H9 (cell line): ENCODE measurements at places on chromosomes 6 and 20.

DNA sequence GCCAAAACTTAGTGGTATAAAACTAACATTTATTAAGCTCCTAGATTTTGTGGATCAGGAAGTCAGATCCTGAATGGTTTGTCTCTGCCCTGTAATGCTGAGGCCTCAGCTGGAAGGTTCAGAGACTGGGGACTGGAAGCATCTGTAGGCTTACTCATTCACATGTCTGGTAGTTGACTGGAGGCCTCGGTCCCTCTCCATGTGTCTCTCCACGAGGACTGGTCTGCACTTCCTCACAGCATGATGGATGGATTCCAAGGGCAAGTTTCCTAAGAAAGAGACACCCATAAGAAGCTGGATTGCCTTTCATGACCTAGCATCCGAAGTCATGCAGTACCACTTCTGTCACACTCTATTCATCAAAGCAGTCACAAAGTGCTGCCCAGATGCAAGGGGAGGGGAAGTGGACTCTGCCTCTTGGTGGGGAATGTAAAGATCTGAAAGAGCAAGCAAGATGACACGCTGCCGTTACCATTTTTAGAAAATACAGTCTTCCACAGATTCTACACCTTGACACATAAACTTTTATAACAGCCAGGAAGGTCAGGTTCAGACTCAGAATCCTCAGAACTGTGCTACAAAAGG lies 17.2 kb upstream of the MDGA1 start:
- no peak overlapping the region for H3K27ac ChIP-seq
- DNase-seq: no peak
- no peaks in the 10 kb centered on the region for H3K4me1 ChIP-seq
- H3K27me3 ChIP-seq: no peaks in the 10 kb centered on the region
- H3K36me3 ChIP-seq: no peaks in the 10 kb centered on the region

- no peak for DNase-seq
- H3K4me3 ChIP-seq: no peak overlapping the region
- H3K27me3 ChIP-seq: no peaks in the 10 kb centered on the region
- H3K36me3 ChIP-seq: peaks cover 25% of the 10 kb centered on the region
- H3K27ac ChIP-seq: no peak overlapping the region
These were observed 18.7 kb upstream of the RALGAPB start for GRCh38 chr20:38453941-38454340.

GRCh38 chr20:63939061-63939935 lies 16.9 kb downstream of the UCKL1 start:
- no peak overlapping the region for H3K27ac ChIP-seq
- DNase-seq: peak; percentile 56
- H3K36me3 ChIP-seq: peaks cover 30% of the 10 kb centered on the region
- H3K4me3 ChIP-seq: no peak overlapping the region

GRCh38 chr6:100001915-100002388 lies 7.9 kb upstream of the MCHR2 start:
- peak; percentile 41 for DNase-seq
- no peaks in the 10 kb centered on the region for H3K4me1 ChIP-seq
- no peaks in the 10 kb centered on the region for H3K27me3 ChIP-seq
- no peak overlapping the region for H3K4me3 ChIP-seq

GRCh38 chr6:30722280-30723112 lies 2.3 kb downstream of the TUBB start:
- H3K4me3 ChIP-seq: peak overlapping the region; percentile 98
- no peak overlapping the region for H3K27ac ChIP-seq
- DNase-seq: peak; percentile 77
- H3K4me1 ChIP-seq: no peaks in the 10 kb centered on the region
- peaks cover 52% of the 10 kb centered on the region for H3K36me3 ChIP-seq

- no peak for DNase-seq
- H3K27me3 ChIP-seq: no peaks in the 10 kb centered on the region
- peaks cover 19% of the 10 kb centered on the region for H3K36me3 ChIP-seq
- peaks cover 6% of the 10 kb centered on the region; the same call in 1 of the 2 replicates for H3K4me1 ChIP-seq
These were observed 204.5 kb downstream of the KIF16B start for GRCh38 chr20:16368645-16369292.

DNA sequence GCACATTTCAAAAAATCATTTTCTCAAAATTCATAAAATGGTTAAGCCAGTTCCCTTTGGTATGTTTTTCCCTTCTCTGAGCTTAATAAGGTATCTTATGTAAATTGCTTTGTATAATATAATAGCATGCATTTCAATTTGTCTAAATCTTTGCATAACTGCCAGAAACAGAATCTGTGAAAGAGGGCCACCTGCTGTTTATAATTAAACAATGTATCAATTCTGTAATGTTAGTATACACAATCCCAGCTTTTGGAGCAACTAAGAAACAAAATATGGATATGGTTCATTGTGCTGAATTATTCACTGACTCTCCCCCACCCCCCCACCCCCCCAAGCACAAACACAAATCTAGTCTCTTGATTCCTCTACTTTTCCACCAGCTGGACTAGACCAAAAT lies 54.8 kb downstream of the GPX5 start:
- DNase-seq: no peak
- H3K4me1 ChIP-seq: no peaks in the 10 kb centered on the region
- no peaks in the 10 kb centered on the region for H3K27me3 ChIP-seq
- no peaks in the 10 kb centered on the region for H3K36me3 ChIP-seq
- no peak overlapping the region for H3K27ac ChIP-seq
- H3K4me3 ChIP-seq: no peak overlapping the region

- no peak for DNase-seq
- H3K27me3 ChIP-seq: peaks cover 2% of the 10 kb centered on the region
- no peaks in the 10 kb centered on the region for H3K4me1 ChIP-seq
- H3K36me3 ChIP-seq: no peaks in the 10 kb centered on the region
- no peak overlapping the region for H3K27ac ChIP-seq
These were observed 262.2 kb downstream of the TAF4 start for GRCh38 chr20:61803416-61803914.

GRCh38 chr20:45090481-45090880 lies 10.4 kb downstream of the KCNS1 start:
- no peak for DNase-seq
- H3K36me3 ChIP-seq: no peaks in the 10 kb centered on the region
- H3K27ac ChIP-seq: no peak overlapping the region
- H3K4me1 ChIP-seq: no peaks in the 10 kb centered on the region

GRCh38 chr20:4546342-4546741 lies 175.4 kb upstream of the PRND start:
- peaks cover 4% of the 10 kb centered on the region; the same call in 1 of the 2 replicates for H3K4me1 ChIP-seq
- 0 out of 2 replicates have a peak, but pooled peaks cover 4% of the 10 kb centered on the region for H3K36me3 ChIP-seq
- H3K27ac ChIP-seq: no peak overlapping the region
- peak overlapping the region; percentile 15; the same call in 2 of the 3 replicates for H3K4me3 ChIP-seq
- no peaks in the 10 kb centered on the region for H3K27me3 ChIP-seq
- peak; percentile 64 for DNase-seq

DNA sequence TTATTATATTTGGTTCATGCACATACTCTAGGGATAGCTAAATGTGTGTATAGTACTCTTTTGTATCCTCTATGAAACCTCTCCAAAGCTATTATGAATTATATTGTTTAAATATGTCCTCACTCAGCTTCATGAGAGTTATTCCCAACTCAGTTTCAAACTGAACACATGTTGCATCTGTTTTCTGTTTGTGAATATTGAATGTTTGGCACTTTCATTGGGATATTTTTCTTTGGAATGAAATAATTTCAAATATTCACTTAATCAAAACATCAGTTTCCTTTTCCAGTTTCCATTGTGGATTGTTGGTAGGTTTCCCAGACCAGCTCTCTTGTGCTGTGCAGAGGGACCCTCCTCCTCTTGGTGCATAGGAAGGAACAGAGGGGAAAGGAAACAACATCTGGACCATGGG lies 46.6 kb downstream of the HDAC2 start:
- no peak overlapping the region for H3K4me3 ChIP-seq
- no peaks in the 10 kb centered on the region for H3K27me3 ChIP-seq

DNA sequence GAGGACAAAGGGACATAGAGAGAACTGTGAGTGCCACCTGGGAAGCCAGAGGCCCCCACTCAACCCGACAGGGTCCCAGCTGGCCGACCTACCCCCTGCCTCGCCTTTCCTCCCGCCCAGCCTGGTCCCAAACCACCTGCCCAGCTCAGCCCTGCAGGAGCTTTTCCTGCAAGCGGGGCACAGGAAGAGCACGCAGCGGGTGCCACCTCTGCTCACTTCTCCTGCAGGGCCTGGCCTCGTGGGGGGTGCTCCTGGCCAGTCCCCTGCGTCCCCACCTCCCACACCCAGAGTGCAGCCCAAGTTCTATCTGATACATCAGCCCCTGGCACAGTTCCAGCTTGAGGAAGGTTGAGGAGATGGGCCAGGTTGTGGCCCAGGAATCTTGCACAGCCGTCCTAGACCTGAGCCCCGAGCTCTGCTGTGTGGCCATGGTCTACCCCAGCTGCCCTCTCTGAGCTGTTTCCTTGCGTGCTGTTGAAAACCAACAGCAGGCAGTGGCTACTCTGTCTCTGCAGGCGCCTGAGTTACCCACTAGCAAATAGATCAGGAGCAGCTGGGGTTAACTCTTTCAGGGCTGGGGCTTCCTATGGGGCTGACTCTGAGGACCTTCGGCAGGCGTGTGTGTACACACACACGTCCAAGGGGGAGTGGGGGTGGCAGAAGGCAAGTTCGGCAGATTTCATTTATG lies 1.7 kb downstream of the NECAB3 start:
- no peak overlapping the region for H3K27ac ChIP-seq
- peak overlapping the region; percentile 87 for H3K4me3 ChIP-seq
- no peak for DNase-seq
- H3K36me3 ChIP-seq: peaks cover 47% of the 10 kb centered on the region
- no peaks in the 10 kb centered on the region for H3K27me3 ChIP-seq
- H3K4me1 ChIP-seq: peaks cover 4% of the 10 kb centered on the region; the same call in 1 of the 2 replicates

DNA sequence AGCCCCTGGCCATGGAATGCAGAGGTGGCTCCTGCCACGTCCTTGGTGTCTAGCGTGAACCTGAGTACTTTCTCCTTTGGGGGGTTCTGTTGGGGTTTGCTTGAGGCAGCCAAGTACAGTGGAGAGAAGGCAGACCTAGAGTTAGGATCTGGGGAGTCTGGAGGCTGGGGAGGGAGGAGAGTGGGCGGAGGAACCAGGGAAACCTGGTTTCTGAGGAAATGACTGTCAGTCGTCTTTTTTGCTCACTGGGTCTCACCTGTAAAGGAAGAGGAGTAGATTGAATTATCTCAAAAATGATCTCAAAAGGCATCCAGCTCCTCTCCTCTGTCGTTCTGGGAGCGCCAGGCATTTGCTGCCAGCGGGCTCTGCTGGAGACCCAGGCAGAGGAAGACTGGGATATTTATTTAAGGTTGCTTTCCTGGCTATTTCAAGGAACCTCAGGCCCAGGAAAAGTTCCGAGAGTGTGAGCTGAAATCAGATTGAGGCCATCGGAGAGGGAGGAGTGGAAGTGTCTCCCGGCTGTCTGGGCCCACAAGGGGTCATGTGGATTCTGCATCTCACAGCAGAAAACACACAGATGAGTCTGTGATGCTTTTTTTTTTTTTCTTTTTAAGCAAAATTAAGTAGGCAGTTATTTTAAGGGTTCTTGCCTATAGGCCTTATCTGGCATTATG lies 16.1 kb downstream of the EPB41L1 start:
- H3K27ac ChIP-seq: no peak overlapping the region
- H3K27me3 ChIP-seq: no peaks in the 10 kb centered on the region; the same call in 1 of the 2 replicates
- H3K36me3 ChIP-seq: no peaks in the 10 kb centered on the region; the same call in 1 of the 2 replicates
- DNase-seq: no peak

DNA sequence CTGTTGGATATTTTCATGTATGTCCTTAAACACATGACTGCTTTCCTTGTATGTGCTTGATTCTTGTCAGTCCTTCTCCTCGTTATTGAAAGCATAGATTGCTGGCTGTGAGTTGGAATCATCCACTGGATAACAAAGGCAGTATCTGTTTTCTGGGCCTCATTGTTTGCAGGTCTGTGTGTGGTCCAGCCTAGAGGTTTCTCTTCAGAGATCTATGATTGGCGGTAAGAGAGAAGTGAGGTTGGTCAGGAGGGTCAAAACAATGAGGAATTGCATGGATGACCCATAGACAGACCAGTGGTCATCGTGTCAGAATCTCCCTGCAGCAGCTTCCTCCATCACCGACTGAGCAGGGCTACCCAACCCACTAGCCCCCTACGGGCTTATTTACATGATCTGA lies 915.0 kb downstream of the KIF16B start:
- no peak overlapping the region for H3K4me3 ChIP-seq
- no peaks in the 10 kb centered on the region for H3K36me3 ChIP-seq
- H3K4me1 ChIP-seq: peaks cover 2% of the 10 kb centered on the region; the same call in 1 of the 2 replicates
- no peaks in the 10 kb centered on the region for H3K27me3 ChIP-seq
- DNase-seq: no peak
- H3K27ac ChIP-seq: no peak overlapping the region

DNA sequence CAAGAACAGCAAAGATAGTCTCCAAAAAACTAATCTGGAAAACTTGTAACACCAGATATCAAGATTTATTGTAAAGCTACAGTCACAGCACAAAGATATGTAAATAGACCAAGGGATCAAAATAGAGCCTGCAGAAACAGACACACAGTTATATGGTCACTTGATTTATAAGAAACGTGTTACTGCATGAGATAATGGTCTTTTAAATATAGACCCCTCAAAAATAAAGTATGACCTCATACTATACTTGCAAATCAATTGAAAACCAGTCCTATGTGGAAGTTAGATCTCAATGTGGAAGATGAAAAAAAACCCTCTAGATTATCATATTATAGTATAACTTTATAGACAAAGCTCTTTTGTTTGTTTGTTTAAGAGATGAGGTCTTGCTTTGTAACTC lies 247.3 kb upstream of the CNR1 start:
- DNase-seq: no peak
- H3K4me1 ChIP-seq: no peaks in the 10 kb centered on the region
- H3K4me3 ChIP-seq: no peak overlapping the region
- H3K27me3 ChIP-seq: no peaks in the 10 kb centered on the region
- H3K27ac ChIP-seq: no peak overlapping the region

GRCh38 chr6:112939563-112939962 lies 592.4 kb downstream of the RFPL4B start:
- no peaks in the 10 kb centered on the region for H3K27me3 ChIP-seq
- no peak for DNase-seq
- no peak overlapping the region for H3K4me3 ChIP-seq
- H3K27ac ChIP-seq: no peak overlapping the region
- no peaks in the 10 kb centered on the region; the same call in 1 of the 2 replicates for H3K4me1 ChIP-seq

- DNase-seq: no peak
- no peaks in the 10 kb centered on the region for H3K36me3 ChIP-seq
These were observed 7.0 kb downstream of the GDAP1L1 start for GRCh38 chr20:44254073-44254472.

- no peaks in the 10 kb centered on the region for H3K27me3 ChIP-seq
- no peak overlapping the region for H3K4me3 ChIP-seq
- H3K4me1 ChIP-seq: no peaks in the 10 kb centered on the region
- H3K27ac ChIP-seq: no peak overlapping the region
- DNase-seq: no peak
- no peaks in the 10 kb centered on the region for H3K36me3 ChIP-seq
These were observed 72.0 kb downstream of the REV3L start for GRCh38 chr6:111411046-111411445.
